ENCODE measurements at places on chromosomes 6 and 20.

- DNase-seq, result no peak
These were observed 543.0 kb downstream of the MAFB start for GRCh38 chr20:40146071-40146470.

GRCh38 chr6:133983099-133983939 lies 30.3 kb downstream of the TBPL1 start:
- DNase-seq, result peak; percentile 22

DNA sequence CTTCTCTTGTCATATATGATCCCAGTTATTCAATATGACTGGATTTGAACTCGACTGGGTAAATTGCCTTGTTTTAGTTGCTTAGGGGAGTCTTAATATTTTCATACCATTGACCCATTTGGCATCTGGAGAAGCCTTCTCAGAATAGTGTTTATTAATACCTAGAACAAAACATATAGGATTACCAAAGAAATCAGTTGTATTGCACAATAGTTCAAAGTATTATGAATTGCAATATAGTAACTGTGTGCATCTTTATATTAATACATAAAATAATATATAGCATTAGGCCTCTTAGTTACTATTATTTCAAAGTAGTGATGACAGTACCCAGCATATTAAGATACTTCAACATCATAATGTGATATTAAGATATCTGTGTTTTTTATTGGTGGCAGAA lies 177.8 kb downstream of the PLCB4 start:
- no peak for DNase-seq

GRCh38 chr20:60283281-60283680 lies 325.1 kb downstream of the CDH26 start:
- no peak for DNase-seq

- no peak for DNase-seq
These were observed 12.7 kb downstream of the HECA start for GRCh38 chr6:139147628-139148027.

- DNase-seq, result no peak
These were observed 621.9 kb downstream of the GRIK2 start for GRCh38 chr6:102015431-102015830.

GRCh38 chr6:4928426-4928825 lies 75.4 kb downstream of the RPP40 start:
- DNase-seq, result no peak

GRCh38 chr6:1312473-1313367 lies 822 bp downstream of the FOXQ1 start:
- no peak for DNase-seq

GRCh38 chr6:161701056-161701455 lies 427.2 kb upstream of the AGPAT4 start:
- no peak for DNase-seq
